ENCODE measurements at places on chromosomes 6 and 20.

DNA sequence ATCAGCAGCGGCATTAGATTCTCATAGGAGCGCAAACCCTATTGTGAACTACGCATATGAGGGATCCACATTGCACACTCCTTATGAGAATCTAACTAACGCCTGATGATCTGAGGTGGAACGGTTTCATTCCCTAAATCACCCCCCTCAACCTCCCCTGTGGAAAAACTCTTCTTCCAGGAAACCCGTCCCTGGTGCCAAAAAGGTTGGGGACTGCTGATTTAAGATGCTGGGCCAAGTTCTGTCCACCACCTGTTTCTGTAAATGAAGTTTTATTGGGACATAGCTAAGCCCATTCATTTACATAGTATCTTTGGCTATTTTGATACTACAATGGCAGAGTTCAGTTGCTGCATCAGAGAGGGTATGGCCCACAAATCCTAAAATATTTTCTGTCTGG is 268.2 kb upstream of the PRDM1 start:
- DNase-seq = no peak

DNA sequence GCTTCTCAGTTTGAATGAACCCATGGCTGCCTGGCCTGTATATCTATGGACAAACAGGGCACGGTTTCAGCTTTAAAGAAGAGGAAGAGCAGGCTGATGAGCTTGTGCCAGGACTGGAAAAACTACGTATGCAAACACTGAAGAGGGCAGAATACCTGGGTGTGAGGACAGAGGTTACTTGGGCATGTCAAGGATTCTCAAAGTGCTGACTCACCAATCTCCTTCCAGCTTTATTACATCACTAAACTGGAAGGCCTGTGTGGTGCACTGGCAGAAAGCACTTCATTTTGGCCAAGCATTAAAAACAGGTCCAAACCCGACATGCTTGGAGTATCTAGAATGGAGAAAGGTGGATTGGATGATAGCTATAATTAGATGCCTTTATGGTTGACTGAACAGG is 95.2 kb downstream of the GMPR start:
- DNase-seq = peak; percentile 73

GRCh38 chr6:89454300-89454699 is 21.3 kb downstream of the ANKRD6 start:
- DNase-seq = no peak

GRCh38 chr6:74805916-74806696 is 399.7 kb downstream of the COL12A1 start:
- no peak for DNase-seq

DNA sequence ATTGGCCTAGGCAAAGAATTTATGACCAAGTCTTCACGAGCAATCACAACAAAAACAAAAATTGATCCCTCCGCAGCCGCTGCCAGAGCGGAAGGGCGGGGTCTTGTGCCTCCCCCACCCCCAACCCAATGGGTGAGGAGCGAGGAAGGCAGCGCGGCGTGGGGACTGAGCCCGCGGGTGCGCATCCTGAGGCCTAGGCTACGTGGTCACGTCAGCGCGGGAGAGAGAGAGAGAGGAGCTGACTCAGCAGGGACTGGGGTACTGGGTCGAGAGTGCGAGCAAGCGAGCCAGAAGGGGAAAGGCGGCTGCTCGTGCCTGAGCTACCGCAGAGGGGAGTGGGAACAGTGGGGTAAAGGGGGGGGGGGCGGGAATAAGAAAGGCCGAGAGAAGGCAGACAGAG is 90.1 kb upstream of the FERMT1 start:
- DNase-seq = no peak

DNA sequence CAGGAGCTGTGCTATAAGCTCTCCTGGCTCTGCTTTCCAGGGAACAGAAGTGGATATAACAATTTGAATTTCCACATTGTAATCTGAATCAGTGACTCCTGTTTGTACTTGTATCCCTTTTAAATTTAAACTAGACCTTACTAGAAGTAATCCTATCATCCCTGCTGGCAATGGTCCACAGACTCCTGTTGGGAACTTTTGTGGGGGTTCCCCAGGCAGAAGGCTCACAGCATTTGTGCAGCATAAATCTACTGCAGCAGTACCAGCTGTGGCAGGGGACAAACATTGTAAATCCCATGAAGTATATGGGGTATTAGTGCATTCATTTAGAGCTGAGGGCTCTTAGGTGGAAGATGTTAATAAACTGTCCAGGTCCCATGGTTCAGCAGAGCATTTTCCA is 12.0 kb upstream of the PDCD2 start:
- no peak for DNase-seq

- DNase-seq = no peak
These were observed 8.1 kb upstream of the DLGAP4 start for GRCh38 chr20:36298061-36298460.

DNA sequence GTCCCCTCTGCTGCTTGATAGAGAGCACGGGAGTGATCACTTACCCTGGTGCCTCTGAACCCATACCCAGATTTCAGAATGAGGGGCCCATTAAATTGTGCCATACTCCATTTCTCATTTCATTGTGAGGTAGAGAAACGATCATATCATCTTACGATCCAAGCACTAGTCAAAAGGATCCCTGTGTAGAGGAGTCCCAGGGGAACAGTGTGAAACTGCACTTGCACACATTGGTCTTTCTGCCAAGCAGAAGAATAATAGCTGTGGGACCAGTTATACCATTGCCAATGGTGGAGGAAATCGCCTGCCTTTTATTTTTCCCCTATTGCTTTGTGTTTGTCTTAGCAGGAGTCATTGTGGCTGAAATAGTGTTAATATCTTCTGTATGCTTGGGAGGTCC is 161.9 kb downstream of the FARS2 start:
- no peak for DNase-seq

GRCh38 chr20:6123649-6124014 is 802 bp upstream of the FERMT1 start:
- DNase-seq = no peak

DNA sequence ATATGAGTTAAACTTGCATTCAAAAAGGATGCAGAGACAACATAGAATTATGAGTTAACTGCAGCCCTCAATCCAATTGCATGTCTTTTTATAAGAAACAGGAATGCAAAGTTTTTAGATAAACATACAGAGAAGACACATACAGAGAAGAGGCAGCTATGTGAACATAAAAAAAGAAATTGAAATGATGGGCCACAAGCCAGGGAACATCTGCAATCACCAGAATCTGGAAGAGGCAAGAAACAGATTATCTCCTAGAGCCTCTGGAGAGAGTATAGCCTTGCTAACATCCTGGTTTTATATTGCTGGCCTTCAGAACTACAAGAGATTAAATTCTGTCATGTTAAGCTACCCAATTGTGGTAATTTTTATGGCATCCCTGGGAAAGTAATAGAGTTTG is 257.2 kb upstream of the EYS start:
- no peak for DNase-seq

- no peak for DNase-seq
These were observed 20.6 kb downstream of the EPM2A start for GRCh38 chr6:145714731-145715130.

DNA sequence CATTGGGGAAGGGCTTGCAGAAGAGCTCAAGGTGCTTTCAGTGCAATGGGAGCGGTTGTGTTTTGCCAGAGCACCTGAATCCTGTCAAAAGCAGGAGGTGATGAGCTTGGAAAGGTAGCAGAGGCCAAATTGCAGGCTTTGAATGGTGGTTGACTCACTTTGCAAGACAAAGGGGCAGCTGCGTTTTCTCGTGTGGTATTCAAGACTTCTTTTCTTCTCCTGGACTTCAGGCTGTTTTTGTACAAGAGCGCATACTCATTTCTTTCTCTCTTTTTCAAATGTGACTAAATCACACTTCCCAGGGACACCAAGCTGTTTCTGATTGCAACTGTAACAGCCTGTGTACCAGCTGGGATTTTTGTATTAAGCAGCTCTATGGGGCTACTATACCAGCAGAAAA is 32.3 kb downstream of the GHRH start:
- no peak for DNase-seq

- no peak for DNase-seq
These were observed 79.9 kb downstream of the BMP6 start for GRCh38 chr6:7805850-7806214.

GRCh38 chr6:444653-445275 is 53.2 kb downstream of the IRF4 start:
- no peak for DNase-seq

DNA sequence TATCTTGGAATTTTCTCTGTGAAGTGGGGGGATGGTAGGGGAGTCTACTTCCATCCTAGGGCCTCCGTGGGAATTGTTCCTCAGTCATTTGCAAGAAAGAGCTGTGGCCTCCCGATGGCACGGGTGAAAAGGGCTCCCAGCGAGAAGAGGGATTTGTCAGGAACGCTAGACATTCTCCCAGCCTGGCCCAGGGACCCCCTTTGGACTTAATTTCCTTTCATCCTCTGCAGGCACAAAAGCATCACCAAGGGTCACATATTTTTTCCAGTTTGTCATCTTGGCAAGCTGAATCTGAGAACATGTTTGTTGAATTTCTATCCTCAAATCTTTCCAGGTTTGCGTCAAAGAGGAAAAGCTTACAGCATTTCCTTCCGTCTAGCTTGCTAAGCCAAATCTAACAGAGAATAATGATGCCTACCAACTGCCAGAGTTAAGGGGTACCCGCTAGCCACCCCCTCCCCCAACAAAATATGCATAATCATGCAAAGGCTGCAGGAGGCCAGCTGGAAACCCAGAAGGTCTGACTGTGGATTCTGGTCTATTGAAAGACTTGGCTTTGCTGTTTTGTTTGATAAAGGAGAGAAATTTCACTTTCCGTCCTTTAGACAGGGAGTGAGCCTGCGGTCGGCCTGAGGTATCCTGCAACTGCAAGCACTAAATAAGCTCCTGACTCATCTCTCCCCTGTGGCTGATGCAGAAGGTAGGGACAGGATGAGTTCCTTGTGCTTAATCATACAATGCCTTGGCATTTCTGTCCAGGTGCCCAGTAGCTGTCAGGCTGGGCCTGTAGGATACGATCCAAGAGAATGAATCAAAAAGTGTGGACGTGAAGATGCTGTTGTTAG is 23.1 kb downstream of the PSMG4 start:
- DNase-seq = peak; percentile 91

DNA sequence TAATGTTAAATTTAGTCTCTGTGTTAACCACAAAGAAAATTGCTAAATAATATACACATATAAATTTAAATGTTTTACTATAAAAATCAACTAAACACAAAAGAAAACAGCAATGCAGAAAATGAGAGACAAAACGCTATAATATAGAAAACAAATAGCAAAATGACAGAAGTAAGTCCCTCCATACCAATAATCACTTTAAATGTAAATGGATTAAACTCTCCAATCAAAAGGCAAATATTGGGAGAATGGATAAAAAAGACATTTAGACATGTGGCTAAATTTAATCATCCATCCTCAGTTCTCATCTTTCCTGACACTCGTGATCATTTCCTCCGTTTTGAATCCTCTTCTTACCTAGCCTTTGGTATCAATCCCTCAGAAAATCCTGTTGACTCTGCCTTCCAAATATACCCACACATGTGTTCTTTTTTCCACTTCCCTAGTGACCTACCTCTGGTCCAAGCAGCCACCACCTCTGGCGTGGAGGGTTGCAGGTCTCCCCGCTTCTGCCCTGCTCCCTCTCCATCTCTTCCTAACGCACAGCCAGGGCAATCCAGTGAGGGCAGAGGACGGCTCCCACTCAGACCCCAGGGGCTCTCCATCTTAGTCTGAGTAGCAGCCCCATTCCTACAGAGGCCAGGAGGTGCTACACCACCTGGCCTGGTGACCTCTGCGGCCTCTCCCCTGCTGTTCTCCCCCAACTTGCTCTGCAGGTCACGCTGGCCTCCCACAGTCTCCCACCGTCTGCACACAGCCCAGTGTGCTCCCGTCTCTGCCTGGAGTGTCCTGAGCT is 149.2 kb downstream of the RNASET2 start:
- no peak for DNase-seq

DNA sequence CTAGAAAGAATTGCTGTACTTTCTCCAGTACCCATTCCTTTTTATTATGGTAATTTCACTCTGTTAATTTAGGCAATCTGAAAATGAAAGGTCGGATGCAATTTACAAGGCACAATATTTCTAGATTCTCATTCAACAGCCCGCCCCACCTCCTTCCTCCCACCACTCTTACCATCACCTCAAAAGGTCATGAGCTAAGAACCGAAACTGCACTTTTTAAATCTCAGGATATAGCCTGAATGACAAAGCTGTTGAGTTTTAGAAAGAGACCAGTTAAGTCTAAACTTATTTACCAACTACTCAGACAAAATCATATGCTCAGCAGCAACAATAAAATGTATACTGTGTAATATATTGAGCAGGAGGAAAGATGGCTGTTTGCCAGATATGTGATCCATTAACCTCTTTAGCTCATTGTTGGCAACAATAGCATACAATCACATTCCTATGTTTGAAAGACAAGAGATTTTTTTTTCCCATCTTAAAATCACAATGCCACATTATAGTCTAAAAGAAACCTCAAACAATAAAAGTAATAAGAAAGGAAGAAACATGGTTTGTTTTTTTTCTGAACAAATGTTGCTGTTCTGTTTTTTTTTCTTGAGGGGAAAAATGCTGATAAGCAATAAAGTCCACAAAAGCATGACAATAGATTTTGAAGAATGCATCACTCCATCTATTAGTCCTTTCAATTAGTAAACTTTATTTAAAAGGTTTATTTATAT is 1.6 kb upstream of the HS3ST5 start:
- DNase-seq = no peak

GRCh38 chr6:139540894-139541293 is 166.4 kb upstream of the CITED2 start:
- DNase-seq = no peak

DNA sequence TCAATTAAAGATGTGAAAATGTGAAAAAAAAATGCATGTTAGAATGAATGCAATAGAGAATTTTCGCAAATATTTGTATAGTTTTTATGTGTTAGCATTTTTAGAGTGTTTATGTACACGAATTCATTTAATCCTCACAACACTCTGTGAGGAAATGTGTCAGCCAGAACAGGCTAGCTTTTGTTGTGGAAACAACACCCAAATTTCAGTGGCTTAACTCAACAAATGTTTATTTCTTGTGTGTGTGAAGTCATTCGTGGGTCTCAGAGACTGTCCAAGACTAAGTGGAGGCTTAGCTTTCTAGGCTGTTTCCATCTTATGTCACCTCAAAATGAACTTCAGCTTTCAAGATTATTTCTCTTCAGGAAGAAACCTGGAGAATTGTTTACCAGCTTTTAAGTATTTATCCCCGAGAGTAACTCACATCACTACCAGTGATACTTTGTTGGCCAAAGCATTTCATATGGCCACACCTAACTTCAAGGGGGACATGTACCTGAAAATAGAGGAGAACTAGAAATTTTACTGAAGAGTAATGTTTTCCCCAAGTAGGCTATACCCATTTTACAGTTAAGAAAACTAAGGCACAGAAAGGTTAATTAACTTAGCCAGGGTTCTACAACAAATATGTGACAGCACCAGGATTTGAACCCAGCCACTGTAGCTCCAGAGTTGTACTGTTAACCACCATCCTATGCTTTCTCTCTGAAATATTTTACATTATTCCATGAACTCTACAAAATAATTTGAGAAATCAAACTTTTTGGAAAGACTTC is 306.1 kb downstream of the QKI start:
- no peak for DNase-seq

Measured in epithelial cell of prostate (primary cell).